Cerebellar nuclear complex (tissue), 1 donor: ENCODE measurements at places on chromosomes 16 and 17.

- no peak for DNase-seq
These were observed 95.7 kb upstream of the SOX9 start for GRCh38 chr17:72025113-72025512.

DNA sequence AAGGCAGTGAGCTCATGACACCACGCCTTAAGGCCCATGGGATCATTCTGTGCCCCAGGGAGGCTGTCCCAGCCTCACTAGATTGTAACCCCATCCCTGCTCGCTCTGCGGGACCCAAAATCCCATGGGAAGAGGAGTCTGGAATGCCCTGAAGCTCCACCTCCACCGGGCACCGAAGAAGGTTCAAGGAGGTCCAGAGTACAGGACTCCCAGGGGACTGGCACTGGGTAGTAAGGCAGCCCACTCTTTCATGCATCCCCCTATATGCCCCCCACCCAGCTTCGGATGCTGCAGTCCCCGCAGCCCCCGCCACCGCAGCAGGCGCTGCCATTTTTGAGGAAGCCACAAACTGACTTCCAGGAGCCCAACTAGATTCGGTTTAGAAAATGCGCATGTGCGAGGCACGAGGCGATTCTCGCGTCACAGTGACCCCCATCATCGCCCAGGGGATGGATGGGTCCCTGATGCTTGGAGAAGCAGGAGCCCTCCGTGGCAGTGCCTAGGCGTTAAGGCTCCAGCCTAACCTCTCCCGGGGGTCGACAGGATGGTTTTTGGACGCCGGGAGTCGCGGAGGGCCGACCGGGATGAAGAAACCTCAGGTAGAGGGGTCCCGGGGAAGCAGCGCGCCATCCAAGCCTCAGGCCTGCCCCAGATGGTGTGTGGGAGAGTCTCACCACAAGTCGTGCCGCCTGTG is 1681.0 kb downstream of the TP53TG3F start:
- DNase-seq: no peak

DNA sequence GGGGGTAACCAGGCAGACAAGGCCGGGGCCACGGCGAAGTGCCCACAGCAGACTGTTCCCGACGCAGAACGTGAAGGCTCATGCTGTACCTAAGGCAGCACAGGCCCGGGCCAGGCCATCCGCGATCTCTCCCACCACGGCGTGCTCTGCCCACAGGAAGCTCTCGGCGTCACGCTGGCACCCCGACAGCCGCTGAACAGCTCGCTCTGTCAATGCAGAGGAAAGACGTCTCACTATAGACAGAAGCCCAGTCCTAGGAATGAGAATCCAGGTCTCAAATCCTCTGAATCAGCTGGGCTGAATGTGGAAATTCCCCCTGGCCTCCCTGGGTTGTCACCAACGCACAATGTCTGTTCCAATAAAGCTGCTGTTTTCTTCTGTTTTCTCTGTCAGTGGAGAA is 21.4 kb downstream of the SERPINF1 start:
- DNase-seq: no peak

DNA sequence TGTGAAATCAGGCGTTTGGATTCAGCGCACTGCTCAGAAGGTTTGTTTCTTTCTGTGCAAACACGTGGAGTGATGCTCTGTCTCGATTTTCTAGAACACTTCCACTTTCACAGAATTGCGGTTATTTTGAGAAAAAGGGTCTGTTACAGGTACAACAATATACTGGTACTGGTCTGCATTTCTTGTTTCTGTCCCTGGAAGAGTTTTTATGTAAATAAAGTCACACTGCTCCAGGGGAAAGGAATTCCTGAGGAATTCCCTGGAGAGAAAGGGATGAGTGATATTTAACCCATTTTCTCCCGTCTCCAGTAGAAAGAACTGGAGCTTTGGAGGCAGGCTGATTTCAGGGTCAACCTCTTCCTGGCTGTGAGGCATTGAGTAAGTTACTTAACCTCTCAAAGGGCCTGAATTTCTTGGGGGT is 16.2 kb upstream of the RMI2 start:
- DNase-seq: no peak

DNA sequence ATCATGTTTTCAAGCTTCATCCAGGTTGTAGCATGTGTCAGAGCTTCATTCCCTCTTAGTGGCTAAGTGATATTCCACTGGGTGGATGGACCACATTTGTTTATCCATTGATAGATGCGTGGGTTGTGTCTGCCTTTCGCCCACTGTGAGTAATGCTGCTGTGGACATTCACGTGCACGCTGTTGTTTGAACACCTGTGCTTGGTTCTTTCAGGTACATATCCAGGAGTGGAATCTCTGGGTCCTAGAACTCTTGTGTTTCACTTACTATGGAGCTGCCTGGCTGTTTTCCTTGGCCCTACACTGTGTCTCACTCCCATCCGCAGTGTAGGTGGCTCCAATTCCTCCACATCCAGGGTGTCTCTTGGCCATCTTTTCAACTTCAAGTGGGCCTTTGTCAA is 224.2 kb downstream of the C16orf95 start:
- DNase-seq: no peak

- no peak for DNase-seq
These were observed 17.6 kb upstream of the LGALS9 start for GRCh38 chr17:27613433-27613832.

- DNase-seq: no peak
These were observed 68.8 kb downstream of the LMF1 start for GRCh38 chr16:901715-902601.

DNA sequence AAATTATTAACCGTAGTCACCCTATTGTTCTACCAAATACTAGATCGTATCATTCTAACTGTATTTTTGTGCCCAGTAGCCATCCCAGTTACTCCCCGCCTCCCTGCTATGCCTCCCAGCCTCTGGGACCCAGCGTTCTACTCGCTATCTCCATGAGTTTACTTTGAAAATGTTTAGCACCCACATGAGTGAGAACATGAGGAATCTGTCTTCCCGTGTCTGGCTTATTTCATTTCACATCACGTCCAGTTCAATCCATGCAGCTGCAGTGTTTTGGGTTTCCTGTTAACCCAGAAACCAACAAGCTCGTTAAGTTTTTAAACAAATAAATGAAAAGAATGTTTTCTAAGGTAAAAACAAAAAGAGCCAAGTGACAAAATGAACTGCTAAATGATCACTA is 82.1 kb downstream of the VPS53 start:
- no peak for DNase-seq

- DNase-seq: no peak
These were observed 7.3 kb upstream of the TSPOAP1 start for GRCh38 chr17:58335779-58336455.

- DNase-seq: no peak
These were observed 59.1 kb downstream of the ABCC6 start for GRCh38 chr16:16164243-16164642.

- DNase-seq: no peak
These were observed 3.9 kb upstream of the KCNG4 start for GRCh38 chr16:84243732-84244131.

GRCh38 chr16:58027161-58027915 is 1.8 kb downstream of the MMP15 start:
- DNase-seq: no peak

GRCh38 chr17:10612957-10613744 is 44.0 kb downstream of the MYH3 start:
- DNase-seq: no peak

GRCh38 chr16:21097151-21097550 is 53.5 kb downstream of the DNAH3 start:
- no peak for DNase-seq

DNA sequence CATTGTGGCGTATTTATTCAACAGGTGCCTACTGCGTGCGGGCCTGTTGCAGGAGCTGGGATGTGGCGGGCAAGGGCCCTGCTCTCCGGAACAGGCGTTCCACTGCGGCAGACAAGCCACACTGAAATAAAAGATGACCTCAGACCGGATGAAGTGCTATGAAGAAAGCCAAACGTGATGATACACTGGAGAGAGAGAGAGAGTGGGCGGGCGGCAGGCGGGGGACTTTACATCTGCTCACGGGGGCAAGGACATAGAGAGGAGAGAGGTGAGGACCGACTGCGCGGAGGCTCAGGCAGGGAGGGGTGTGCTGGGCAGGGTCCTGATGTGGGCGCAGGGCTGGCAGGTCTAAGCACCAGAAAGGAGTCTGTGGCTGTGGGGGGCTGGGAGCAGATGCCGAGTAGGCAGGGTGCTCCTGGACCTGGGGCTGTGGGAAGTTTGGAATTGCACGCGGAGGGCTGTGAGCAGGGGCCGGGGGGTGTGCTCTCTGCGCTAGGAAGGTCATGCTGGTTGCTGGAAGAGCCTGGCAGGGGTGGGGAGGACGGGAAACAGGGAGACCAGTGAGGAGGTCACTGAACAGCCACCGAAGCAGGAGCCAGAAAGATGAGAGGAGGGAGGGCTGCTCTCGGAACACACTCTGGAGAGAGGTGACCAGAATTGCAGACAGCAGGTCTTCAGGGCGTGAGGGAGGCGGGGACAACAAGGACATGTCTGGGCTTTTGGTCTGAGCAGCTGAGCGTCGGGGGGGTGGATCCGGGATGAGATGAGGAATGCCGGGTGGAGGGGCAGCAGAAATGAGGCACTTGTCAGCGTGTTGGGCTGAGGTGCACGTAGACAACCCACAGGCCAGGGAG is 9.9 kb downstream of the MXRA7 start:
- DNase-seq: no peak

GRCh38 chr16:74053312-74053711 is 243.3 kb upstream of the PSMD7 start:
- DNase-seq: no peak

DNA sequence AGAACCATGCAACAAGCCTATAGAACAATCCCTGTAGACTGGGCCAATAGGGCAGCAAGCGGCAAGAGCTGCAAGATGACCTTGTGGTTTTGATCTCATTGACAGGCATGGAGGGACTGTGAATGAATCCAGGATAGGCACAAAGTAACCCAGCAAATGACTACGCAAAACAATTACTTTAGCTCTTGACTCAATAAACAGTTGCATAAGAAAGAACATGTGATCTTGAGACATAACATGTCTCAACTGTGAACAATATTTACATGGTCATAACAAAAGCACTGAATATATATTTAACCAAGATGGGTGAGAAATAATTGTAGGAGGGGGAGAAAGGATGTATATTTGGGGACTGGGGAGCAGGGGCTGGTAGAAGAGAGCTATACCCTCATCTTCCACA is 313.7 kb upstream of the CDH5 start:
- DNase-seq: no peak

GRCh38 chr17:79159926-79160325 is 85.3 kb downstream of the ENGASE start:
- no peak for DNase-seq

- DNase-seq: no peak
These were observed 46.5 kb downstream of the GAS7 start for GRCh38 chr17:10151667-10152496.

DNA sequence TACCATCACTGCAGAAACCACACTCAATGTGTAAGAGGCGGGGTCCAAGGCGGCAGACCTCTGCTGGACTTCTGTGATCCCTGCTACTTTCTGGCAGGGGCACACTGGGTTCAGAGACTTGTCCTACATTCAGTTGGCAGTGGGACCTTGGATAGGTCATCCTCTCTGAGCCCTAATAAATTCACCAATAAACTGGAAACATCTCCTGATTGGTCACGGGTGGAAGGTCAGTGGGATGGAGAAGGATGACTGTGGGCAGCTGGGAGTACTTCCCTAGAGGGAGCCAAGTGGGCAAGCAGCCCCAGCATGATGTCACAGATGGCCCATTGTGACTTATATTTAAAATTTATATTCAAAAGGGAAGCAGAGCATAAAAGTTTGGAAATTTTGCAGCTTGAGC is 49.7 kb downstream of the RNF112 start:
- DNase-seq: no peak

- DNase-seq: no peak
These were observed 241.9 kb downstream of the SLC39A11 start for GRCh38 chr17:72850410-72851118.

GRCh38 chr17:53475002-53475401 is 347.7 kb upstream of the KIF2B start:
- no peak for DNase-seq

DNA sequence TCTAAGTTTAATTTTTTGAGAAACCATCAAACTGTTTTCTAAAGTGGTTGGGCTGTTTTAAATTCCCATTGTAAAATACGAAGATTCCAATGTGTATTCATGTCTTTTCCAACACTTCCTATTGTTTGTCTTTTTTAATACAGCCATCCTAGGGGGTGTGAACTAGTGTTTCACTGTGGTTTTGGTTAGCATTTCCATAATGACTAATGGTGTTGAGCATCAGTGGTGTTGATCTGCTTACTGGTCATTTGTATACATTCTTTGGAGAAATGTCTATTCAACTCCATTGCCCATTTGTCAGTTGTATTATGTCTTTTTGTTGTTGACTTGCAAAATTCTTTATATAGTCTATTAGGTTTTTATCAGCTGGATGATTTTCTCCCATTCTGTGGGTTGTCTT is 239.2 kb upstream of the AXIN2 start:
- DNase-seq: no peak

- no peak for DNase-seq
These were observed 29.7 kb upstream of the WSCD1 start for GRCh38 chr17:6040504-6040903.

GRCh38 chr17:32943206-32943605 is 15.3 kb downstream of the TMEM98 start:
- DNase-seq: no peak

DNA sequence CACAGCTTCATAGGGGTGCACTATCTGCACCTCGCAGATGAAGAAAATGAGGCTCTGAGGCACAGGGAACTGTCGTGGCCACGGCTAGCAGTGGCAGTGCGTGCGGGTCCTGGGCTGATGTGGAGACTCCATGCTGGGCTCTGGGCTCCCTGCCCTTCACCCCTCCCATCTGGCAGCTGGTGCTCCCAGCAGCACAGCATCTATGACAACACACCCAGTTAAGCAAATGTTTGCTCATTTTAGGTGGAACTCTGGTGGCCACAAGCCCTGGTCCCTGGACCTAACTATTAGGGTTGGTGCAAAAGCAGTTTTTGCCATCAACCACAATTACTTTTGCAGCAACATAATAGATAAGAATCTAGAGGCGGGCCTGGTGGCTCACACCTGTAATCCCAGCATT is 30.9 kb downstream of the IFT140 start:
- DNase-seq: no peak

DNA sequence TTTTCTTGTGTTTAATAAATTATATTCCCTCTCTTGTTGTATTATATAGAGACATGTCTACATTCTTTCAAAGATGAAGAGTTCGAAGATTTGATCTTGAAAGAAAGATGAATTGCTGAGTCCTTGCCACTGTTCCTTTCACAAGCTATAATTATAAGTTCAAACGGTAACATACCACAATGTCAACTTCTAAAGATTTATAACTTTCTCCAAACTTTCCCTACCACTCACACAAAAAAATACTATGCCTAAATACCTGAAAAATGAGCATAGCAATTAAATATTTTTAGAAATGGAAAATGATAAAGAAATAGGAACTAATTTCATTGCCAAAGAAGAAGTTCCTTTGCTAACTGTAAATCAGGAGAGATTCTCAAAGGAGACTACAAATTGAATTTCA is 50.6 kb downstream of the BRIP1 start:
- DNase-seq: no peak
